ENCODE measurements at places on chromosomes 5 and 9.

- no peak for DNase-seq
These were observed 111.9 kb upstream of the LPAR1 start for GRCh38 chr9:111150181-111150580.

- no peak for DNase-seq
These were observed 1.6 kb downstream of the REEP2 start for GRCh38 chr5:138440159-138441073.

DNA sequence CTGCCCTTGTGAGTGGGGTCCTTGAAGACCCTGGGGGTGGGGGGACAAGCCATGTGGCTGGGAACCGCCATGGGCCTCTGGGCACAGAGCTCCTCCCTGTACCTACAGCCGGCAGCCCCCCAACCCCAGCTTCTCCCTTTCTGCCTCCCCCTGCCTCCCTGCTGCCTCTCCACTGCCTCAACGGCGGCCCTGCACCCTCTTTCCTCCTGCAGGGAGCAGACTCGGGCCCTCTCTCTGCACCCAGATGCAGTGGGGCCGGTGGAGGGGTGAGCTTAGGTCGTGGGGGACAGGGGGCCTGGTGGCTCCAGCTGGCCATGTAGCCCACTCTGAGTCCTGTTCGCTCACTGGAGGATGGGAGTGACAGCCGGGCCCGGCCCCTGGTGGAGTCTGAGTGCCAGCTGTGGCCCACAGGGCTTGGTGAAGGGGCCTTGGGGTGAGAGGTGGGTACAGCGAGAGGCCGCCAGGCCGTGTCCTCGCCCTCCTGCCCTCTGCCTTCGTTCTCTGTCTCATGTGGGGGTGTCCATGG is 139.3 kb upstream of the COL5A1 start:
- no peak for DNase-seq

GRCh38 chr9:20988061-20988460 is 43.4 kb downstream of the HACD4 start:
- no peak for DNase-seq

DNA sequence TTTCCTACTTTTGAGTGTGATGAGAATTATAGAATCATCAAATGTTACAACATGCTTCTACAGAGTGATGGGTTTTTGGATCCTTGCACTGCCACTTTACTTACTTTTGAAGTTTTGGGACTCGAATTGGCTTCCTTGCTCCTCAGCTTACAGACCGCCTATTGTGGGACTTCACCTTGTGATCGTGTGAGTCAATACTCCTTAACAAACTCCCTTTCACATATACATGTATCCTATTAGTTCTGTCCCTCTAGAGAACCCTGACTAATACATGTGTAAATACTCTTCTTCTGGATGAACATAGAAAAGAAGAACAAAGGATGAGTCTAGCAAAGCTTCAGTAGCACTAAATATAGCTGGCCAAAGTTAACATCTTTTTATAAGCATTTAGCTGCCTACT is 98.7 kb upstream of the PDE4D start:
- DNase-seq = no peak

DNA sequence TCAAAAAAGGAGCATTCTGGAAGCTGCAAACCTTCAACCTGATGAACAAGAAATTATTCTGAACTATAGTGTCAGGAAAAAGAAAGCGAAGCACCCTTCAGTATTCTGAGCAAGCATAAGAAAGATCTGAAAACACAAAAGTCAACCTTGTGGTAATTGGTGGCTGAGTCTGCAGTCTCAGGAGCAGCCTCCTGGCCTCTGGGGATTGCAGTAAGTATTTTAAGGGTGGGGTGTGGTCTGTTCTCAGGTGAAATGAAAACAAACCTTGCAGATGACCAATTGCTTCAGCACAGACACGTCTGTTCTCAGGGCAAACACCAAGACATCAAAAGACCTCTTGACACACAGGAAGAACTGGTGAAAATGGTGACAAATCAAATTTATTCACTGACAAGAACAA is 147.8 kb upstream of the RAPGEF1 start:
- DNase-seq = no peak

DNA sequence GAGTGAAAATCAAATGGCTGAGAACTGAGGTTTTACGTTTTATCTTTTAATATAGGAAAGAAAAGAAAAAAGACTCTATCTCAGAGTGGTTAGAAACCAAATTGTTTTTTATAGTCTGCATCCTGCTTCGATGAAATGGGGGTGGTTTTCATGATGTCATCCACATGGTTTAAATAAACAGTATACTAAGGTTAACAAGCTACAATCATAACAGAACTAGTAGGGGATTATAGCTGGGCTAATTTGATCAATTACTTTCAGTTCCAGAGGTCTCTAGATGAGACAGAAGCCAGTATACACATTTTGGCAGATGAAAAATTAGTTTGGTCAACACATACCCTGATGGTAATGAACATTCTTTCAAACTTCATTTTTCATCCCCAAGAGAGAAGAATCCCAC is 106.3 kb upstream of the SNX2 start:
- DNase-seq = no peak

DNA sequence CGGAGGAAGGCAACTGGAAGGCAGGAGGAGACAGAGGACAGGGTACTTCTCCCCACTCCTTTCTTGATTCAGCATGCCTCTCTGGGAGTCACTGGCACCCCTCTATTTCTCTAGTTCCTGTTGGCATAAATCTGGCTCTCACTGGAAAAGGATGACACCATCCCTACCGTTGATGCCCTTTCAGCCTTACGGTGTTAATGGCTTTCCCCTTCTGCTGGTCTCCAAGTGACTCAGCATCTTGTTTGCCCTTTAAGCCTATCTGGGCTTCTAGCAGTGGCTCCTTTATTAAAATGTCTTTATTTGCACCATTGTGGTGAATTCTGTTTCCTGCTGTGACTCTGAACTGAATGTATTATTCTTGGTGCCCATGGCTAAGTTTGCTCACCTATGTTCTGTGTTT is 227.3 kb upstream of the GLRA1 start:
- no peak for DNase-seq

GRCh38 chr9:27565696-27566095 is 7.6 kb downstream of the C9orf72 start:
- DNase-seq = no peak
